Stimulated activated CD4-positive, alpha-beta T cell treated with anti-CD3 and anti-CD28 coated beads, Interleukin-1b, Interleukin-23, amount 100 ng/mL, for 24 hours (primary cell): ENCODE measurements at places on chromosomes 2 and 18.

GRCh38 chr2:48781366-48781765, 25.8 kb upstream of the LHCGR start:
- DNase-seq = no peak

GRCh38 chr2:107634172-107634571, 192.5 kb upstream of the RGPD4 start:
- no peak for DNase-seq

- no peak for DNase-seq
Observed at GRCh38 chr2:136010126-136010525, 24.7 kb upstream of the DARS1 start.

GRCh38 chr2:54336977-54337255, 80.9 kb upstream of the TSPYL6 start:
- no peak for DNase-seq

DNA sequence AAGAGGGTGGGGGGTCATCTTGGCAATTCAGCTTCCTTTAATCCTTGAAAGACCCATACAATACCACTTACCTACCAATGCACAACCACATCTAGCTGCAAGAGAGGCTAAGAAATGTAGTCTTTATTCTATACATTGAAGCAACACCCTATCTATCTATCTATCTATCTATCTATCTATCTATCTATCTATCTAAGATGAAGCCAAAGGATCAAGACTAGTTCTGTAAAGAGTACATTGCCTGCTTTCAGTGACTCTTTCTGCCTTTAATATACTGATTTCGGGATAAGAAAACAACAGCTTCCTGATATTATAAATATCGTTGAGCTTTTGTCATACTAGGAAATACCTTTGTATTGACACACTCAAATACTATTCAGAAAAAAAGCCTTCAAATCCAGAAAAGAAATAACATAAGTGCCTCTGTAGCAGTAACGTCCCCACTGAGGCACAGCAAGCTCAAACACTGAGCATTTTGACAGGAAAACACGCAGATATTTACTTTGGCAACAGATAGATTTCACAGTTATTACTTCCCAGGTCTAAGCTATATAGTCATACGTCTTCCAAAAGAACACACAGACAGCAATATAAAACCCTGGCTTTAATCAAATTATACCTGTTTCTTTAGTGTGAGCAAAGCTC, 139.4 kb upstream of the SERTAD2 start:
- DNase-seq = no peak

DNA sequence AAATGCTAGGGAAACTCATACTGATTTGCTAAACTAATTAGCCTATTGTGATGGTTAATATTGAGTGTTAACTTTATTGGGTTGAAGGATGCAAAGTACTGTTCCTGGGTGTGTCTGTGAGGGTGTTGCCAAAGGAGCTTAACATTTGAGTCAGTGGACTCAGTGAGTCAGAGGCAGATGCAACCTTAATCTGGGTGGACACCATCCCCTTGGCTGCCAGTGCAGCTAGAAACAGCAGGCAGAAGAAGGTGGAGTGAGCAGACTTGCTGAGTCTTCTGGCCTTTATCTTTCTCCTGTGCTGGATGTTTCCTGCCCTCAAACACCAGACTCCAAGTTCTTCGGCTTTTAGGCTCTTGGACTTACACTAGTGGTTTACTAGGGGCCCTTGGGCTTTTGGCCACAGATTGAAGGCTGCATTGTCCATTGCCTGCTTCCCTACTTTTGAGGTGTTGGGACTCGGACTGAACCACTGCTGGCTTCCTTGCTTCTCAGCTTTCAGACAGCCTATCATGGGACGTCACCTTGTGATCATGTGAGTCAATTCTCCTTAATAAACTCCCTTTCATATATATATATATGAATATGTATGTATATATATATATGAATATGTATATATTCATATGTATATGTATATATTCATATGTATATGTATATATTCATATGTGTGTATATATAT, 69.7 kb downstream of the RPRM start:
- DNase-seq = no peak

DNA sequence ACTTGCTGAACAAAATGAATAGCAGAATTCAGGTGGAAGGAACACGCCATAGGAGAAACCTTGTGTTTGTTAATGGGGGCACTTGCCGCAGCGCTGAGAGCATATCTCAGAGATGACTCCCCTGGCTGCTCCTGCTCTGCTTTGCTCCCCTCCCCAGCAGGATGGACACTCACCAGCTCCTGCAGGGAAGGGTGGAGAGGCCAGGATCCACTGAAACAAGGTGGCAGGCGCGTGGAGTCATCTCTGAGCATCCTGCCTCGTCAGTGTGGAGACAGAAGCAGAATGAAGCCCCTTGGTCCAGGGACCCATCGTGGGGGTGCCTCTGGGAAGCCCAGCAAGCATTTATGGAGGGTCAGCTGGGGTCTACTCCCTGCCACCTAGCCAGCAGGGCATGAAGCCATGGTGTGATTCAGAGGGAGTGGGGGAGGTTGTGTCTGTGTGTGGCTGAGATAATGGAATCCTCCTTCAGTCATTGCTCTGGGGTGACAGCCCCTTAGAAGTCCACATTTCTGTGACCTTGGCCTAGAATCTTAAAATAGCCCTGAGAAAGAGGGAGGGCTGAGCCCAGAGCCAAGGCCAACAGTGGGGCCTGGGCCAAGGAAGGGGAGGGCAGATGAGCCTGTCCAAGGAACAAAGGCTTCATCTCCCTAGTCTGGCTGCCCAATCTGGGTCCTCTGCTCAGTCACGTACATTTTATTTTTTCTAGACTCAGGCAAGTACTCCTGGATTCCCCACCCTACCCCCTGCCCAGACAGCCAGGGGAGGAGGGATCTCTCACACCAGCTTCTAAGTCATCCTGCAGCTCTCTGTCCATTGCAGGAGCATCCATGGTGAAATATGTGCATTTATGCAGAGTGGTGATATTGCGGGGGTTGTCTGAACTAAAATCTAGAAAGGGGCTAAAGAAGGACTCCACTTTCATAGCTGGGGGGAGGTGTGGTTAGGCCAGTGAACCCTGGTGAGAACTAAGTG, 215.4 kb downstream of the ZBTB7C start:
- DNase-seq = no peak

DNA sequence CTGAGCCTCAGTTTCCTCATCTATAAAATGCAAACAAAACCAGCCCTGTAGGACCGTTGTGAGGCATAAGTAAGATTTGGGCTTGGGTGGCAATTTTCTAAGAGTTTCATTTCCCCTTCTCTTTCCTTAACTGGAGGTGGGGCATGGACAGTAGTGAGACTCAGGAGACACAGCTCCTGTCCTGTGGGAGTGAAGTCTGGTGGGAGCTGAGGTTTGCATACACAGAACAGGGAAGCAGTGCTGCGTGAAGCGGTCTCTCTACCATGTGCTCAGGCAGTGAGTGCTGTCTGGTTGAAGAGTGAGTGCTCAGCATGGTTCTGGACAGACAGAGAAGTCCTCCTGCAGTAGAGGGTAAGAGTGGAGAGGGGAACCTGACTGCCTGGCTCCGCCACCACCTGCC, 62.3 kb upstream of the MCFD2 start:
- DNase-seq = no peak

DNA sequence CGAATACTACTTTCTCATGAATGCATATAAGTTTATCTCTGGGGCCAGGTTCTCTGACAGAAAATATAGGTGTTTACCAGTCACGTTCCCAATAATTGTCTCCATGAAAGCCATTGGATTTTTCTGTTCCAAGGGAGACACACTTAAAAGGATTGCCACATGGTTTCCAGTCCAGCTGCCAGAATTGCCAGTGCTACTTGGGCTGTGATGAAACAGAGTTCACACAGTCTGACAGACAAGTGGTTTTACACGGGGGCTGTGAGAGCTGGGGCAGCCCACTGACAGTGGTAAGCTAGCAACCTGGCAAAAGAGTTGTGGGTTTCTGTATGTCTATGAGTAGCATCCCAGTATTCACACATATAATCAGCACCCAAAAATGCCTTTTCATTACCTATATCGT, 27.7 kb upstream of the ATRAID start:
- no peak for DNase-seq

DNA sequence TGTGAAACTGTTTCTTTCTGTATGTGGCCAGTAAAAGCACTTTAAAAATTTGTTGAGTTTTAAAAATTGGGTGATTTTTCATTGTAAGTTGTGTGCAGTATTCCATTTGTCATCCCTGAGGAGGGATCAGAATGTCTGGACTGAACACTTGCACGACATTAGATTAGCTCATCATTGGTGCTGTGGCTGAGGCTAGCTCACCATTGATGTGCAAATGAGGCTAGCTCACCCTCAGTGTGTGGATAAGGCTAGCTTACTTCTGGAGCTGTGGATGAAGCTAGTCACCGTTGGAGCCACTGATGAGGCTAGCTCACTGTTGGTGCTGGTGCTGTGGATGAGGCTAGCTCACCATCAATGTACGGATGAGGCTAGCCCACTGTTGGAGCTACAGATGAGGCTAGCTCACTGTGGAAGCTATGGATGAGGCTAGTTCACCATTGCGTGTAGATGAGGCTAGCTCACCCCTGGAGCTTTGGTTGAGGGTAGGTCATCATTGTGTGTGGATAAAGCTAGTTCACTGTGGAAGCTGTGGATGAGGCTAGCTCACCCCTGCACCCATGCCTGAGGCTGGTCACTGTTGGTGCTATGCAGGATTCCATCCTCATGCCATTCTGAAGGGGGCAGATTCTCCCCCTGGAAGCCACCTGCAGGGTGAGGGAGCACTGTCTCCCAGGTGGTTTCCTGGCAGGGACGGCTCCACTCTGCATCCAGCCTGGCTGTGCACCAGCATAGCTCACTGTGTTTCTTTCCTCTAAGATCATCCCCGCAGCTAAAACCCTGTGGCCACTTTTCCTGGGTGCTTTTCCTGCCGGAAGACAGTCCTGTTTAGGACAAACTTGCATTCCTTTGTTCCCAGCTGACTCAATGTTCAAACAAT, 101.1 kb downstream of the TWIST2 start:
- no peak for DNase-seq
